ENCODE measurements at places on chromosomes 3 and 15. TPM values are rescaled to one million over a fixed set of nuclear protein-coding genes. Genes with fewer than 3 reads are reported as not detected.

The SNAP23 gene
- total RNA-seq, result 13.3 TPM

DNA sequence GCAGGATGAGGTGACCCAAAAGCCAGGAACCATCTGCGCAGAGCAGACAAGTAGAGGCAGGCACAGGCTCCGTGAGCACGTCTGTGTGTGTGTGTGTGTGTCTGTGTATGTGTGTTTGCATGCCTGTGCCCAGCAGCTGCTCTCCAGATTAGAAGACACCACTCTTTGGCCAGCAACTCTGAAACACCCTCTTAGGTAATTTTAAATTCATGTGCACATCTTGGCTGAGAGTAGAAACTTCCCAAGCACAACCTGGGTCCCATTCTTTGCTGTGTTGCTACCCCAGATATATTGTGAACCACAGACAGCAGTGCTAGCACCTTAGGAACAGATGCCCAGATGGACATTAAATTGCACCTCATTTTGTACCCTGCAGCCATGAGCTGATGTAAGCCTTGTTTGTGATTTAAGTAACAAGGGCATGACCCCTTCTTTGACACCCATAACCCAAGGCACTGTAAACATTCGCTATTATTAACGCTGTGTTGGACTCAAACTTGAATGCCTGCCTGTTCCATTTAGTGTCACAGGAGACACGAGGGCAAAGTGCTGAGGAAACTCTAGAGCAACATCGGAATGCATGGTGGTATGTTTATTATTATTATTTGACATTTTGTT lies at the start of gene FILIP1L:
Gene FILIP1L, minus strand, starts transcription at position 89 of the 618 bp plus-strand sequence.
- H3K27me3 ChIP-seq, result no peaks in the 10 kb centered on the region
- no peak for DNase-seq
- no peak within 1 kb of the TSS for H3K27ac ChIP-seq
- no peaks in the 10 kb centered on the region for H3K36me3 ChIP-seq
- H3K4me1 ChIP-seq, result no peaks in the 10 kb centered on the region

GRCh38 chr3:31559872-31560534 lies 27.3 kb downstream of the STT3B start:
- H3K27me3 ChIP-seq, result no peaks in the 10 kb centered on the region
- H3K36me3 ChIP-seq, result no peaks in the 10 kb centered on the region
- no peak for DNase-seq
- no peak overlapping the region for H3K27ac ChIP-seq
- H3K4me3 ChIP-seq, result no peak overlapping the region

- H3K4me3 ChIP-seq, result no peak overlapping the region
- H3K27me3 ChIP-seq, result no peaks in the 10 kb centered on the region
- no peaks in the 10 kb centered on the region for H3K36me3 ChIP-seq
These were observed 402.8 kb upstream of the RARB start for GRCh38 chr3:25025236-25025635.

GRCh38 chr3:42639192-42639591 lies 14.3 kb upstream of the ZBTB47 start:
- H3K27ac ChIP-seq, result no peak overlapping the region
- peaks cover 85% of the 10 kb centered on the region for H3K36me3 ChIP-seq
- no peak for DNase-seq

The SAMD7 gene
- not detected for total RNA-seq

- H3K27me3 ChIP-seq, result no peaks in the 10 kb centered on the region
- H3K27ac ChIP-seq, result no peak overlapping the region
- peak; percentile 27 for DNase-seq
These were observed 8.7 kb downstream of the HACD2 start for GRCh38 chr3:123576122-123576521.

GRCh38 chr3:141401095-141401494 lies 32.8 kb downstream of the ZBTB38 start:
- H3K4me3 ChIP-seq, result no peak overlapping the region
- peak overlapping the region; percentile 52 for H3K27ac ChIP-seq
- H3K4me1 ChIP-seq, result peaks cover 25% of the 10 kb centered on the region
- H3K36me3 ChIP-seq, result peaks cover 4% of the 10 kb centered on the region
- H3K27me3 ChIP-seq, result no peaks in the 10 kb centered on the region

The FEZF2 gene
- total RNA-seq, result not detected

The LIPC gene
- total RNA-seq, result not detected

DNA sequence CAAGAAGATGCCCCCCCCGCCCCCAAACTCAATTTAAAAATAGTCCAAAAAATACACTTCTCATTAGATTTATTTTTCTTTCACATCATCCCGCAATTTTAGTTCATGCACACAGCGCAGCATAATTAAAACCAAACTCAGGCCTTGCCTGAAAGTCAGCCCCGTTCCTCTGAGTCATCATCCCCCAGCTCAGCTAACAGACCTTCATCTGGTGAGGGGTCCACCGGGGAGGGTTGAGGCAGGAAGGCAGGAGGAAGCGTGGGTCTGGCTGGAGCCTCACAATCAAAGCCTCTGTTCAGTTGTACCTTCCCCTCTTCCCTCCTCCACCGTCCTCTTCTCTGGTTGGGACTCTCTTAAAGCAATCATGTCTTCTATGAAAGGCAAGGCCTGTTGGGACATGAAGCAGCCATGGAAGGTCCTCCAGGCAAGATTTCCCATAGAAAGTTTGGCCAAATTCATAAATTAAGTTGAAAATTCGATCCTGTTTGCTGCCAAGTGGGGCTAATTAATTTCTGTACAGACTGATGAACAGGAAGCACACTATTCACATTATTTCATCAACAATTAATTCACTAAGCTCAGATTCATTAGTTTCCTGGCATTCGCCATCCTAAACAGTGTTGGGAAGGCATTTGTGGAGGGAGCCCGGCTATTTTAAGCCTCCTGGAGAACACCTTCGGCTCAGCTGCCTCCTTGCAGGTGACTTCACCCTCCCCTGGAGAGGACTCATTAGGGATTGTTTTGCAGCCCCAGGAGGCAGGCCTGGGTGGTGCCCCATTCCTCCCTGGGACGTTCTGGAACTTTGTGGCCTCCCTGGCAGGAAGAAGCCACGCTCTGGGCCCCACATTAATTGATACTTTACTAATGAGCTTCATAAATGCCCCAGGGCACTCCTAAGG lies 72.3 kb upstream of the BNC1 start:
- H3K4me1 ChIP-seq, result no peaks in the 10 kb centered on the region
- H3K36me3 ChIP-seq, result no peaks in the 10 kb centered on the region
- H3K27me3 ChIP-seq, result no peaks in the 10 kb centered on the region
- no peak overlapping the region for H3K4me3 ChIP-seq
- DNase-seq, result no peak

- no peaks in the 10 kb centered on the region for H3K36me3 ChIP-seq
- peaks cover 7% of the 10 kb centered on the region for H3K4me1 ChIP-seq
- DNase-seq, result peak; percentile 79
- H3K27me3 ChIP-seq, result no peaks in the 10 kb centered on the region
- no peak overlapping the region for H3K4me3 ChIP-seq
These were observed 4.6 kb upstream of the P2RY14 start for GRCh38 chr3:151282921-151283320.

- H3K36me3 ChIP-seq, result peaks cover 7% of the 10 kb centered on the region
- H3K4me3 ChIP-seq, result no peak overlapping the region
- no peaks in the 10 kb centered on the region for H3K4me1 ChIP-seq
These were observed 47.9 kb downstream of the SEMA3G start for GRCh38 chr3:52396907-52397591.

DNA sequence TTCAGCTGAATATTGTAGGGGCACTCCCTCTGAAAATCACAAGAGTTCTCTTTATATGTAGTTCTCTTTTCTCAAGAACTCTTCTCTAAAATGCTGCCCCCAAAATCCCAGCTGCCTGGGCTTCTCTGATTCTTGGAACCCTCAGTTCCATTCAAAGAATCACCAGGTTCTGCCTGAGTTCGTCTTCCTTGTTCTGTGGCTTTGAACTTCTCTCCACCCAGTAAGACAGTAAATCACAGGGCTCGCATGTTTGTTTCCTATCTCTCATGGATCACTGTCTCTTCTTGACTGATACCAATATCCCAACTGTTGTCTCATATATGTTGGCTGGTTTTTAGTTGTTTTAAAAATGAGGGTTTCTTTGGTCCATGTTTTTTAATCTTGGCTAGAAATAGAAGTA lies 359.5 kb upstream of the CBLB start:
- H3K4me1 ChIP-seq, result no peaks in the 10 kb centered on the region
- no peak for DNase-seq
- no peak overlapping the region for H3K4me3 ChIP-seq
- H3K36me3 ChIP-seq, result no peaks in the 10 kb centered on the region

DNA sequence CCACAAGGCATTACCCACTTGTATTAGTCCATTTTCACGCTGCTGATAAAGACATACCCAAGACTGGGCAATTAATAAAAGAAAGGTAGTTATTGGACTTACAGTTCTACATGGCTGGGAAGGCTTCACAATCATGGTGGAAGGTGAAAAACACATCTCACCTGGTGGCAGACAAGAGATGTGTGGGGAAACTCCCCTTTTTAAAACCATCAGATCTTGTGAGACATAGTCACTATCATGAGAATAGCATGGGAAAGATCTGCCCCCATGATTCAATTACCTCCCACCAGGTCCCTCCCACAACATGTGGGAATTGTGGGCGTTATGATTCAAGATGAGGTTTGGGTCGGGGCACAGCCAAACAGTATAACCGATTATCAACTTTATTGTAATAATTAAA lies 17.0 kb upstream of the CMC1 start:
- H3K27me3 ChIP-seq, result no peaks in the 10 kb centered on the region
- no peak overlapping the region for H3K27ac ChIP-seq
- no peak for DNase-seq
- H3K4me1 ChIP-seq, result no peaks in the 10 kb centered on the region
- no peaks in the 10 kb centered on the region for H3K36me3 ChIP-seq

GRCh38 chr15:35302334-35302733 lies 217.2 kb upstream of the NANOGP8 start:
- H3K27ac ChIP-seq, result no peak overlapping the region
- peaks cover 17% of the 10 kb centered on the region for H3K4me1 ChIP-seq
- no peaks in the 10 kb centered on the region for H3K36me3 ChIP-seq
- no peak for DNase-seq

DNA sequence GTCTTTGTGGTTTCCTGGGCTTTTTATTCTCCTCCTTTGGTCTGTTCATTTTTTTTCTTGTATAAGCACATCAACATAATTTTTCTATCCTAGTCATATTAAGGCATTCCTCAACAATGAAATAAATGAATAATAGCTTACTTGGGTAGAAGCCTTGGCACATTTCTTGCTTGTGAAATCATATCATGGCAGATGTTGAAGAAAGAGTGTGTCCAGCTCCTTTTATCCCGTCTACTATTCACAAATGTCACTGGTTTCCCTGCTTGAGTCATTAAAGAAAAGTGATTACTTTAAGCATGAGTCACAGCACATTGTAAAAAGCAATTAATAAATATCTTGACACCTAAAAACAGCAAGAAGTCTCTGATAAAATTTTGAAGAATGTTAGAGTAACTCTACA lies 42.1 kb downstream of the MINAR1 start:
- H3K36me3 ChIP-seq, result no peaks in the 10 kb centered on the region
- no peak overlapping the region for H3K4me3 ChIP-seq
- no peaks in the 10 kb centered on the region for H3K27me3 ChIP-seq
- no peaks in the 10 kb centered on the region for H3K4me1 ChIP-seq

GRCh38 chr15:100809151-100809550 lies 70.5 kb upstream of the ALDH1A3 start:
- H3K36me3 ChIP-seq, result no peaks in the 10 kb centered on the region
- H3K27ac ChIP-seq, result no peak overlapping the region
- H3K4me1 ChIP-seq, result peaks cover under 1% of the 10 kb centered on the region
- H3K4me3 ChIP-seq, result no peak overlapping the region

DNA sequence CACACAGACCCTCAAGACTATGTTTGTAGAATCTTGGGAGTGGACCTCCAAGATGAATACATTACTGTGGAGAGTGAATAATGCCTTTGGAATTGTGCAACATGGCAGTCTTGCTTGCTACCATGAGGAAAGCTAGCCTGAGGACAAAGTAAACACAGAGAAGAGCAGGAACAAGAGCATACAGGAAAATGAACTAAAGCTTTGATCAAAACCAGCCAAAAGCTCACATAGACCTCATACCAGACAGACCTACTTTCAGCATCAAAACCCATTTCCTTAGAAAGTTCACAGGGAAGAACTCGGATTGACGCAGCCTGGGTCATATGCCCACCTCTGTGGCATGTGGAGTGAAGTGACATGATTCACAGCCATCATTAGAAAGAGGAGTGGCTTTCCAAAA lies 3.3 kb upstream of the RAB8B start:
- no peak overlapping the region for H3K4me3 ChIP-seq
- H3K27me3 ChIP-seq, result peaks cover 9% of the 10 kb centered on the region
- H3K4me1 ChIP-seq, result peaks cover 7% of the 10 kb centered on the region
- no peaks in the 10 kb centered on the region for H3K36me3 ChIP-seq
- no peak overlapping the region for H3K27ac ChIP-seq

The ACOX2 gene
- 27.3 TPM for total RNA-seq

The VEPH1 gene
- total RNA-seq, result 2.5 TPM

The ITIH4 gene
- 2.9 TPM for total RNA-seq

- DNase-seq, result no peak
- H3K36me3 ChIP-seq, result no peaks in the 10 kb centered on the region
- H3K4me3 ChIP-seq, result no peak overlapping the region
- H3K4me1 ChIP-seq, result peaks cover 7% of the 10 kb centered on the region
These were observed 86.7 kb downstream of the PIK3R4 start for GRCh38 chr3:130659911-130660310.

- H3K27me3 ChIP-seq, result no peaks in the 10 kb centered on the region
- H3K27ac ChIP-seq, result no peak overlapping the region
- H3K4me1 ChIP-seq, result peaks cover 52% of the 10 kb centered on the region
These were observed 51.3 kb downstream of the RBMS3 start for GRCh38 chr3:29332195-29332637.

The PAQR5 gene
- total RNA-seq, result 0.39 TPM

DNA sequence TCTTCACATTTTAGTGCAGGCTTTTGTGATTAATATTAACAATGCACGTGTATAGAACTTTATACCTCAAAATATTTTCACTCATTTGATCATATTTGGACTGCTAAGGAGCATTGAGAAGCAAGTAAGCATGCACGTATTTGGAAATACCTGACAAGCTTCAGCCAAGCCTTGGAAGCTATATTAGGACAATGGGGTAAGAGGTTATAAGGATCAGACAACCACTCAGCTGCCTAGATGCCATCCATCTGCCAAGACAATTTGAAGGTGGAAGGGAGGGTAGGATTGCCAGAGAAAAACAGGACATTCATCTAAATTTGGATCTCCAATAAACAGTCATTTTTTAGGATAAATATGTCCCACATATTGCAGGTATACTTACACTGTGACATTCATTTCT lies 394.9 kb upstream of the CFAP20DC start:
- peaks cover 13% of the 10 kb centered on the region for H3K4me1 ChIP-seq
- no peak overlapping the region for H3K27ac ChIP-seq
- H3K27me3 ChIP-seq, result no peaks in the 10 kb centered on the region
- no peaks in the 10 kb centered on the region for H3K36me3 ChIP-seq
- no peak for DNase-seq
- no peak overlapping the region for H3K4me3 ChIP-seq

The GOLGA6B gene
- not detected for total RNA-seq

The GREM1 gene
- total RNA-seq, result 0.09 TPM

The SNTN gene
- total RNA-seq, result 0.24 TPM

Data from cardiac muscle cell (in vitro differentiated cells and primary cell).